SIG-M5 (cell line): ENCODE measurements at places on chromosomes 3 and 15.

- no peak for DNase-seq
Observed at GRCh38 chr3:127674101-127674721, 1.5 kb downstream of the ABTB1 start.

GRCh38 chr3:99666201-99666600 is 27.8 kb downstream of the COL8A1 start:
- DNase-seq, result no peak

- no peak for DNase-seq
Observed at GRCh38 chr3:16904423-16905417, 20.0 kb downstream of the PLCL2 start.

DNA sequence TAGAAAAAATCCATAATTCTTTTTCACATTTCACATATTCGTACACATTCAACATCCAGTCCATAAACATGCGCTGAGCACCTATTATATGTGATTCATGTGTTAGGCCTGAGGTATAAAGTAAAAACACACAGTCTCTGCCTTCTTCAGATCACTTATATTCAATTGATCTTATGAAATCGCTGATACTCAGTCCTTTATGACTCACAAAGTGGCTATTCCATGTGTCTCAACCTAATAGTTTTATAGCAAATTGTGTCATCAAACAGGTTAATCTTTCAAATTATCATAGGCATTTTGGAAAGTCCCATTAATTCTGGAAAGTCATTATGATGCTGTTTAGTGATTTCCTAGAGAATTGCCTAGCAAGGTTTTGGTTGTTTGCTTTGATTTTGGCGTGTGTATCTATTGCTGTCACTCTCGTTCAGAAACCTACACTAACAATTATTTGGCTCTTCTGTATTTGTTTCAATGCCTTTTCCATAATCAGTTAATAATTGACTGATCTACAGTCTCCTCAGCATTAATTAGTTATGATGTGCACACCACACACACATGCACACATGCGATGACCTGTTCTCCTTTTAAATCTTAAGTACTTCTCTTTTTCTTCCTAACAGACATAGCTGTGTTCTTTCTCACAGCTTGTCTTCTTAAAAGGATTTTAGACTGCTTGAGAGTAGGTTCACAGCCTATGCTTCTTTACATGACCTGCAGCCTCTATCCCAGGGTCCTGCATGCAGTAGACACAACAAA is 353.1 kb downstream of the MECOM start:
- no peak for DNase-seq

GRCh38 chr3:35970793-35971192 is 331.5 kb downstream of the ARPP21 start:
- no peak for DNase-seq

DNA sequence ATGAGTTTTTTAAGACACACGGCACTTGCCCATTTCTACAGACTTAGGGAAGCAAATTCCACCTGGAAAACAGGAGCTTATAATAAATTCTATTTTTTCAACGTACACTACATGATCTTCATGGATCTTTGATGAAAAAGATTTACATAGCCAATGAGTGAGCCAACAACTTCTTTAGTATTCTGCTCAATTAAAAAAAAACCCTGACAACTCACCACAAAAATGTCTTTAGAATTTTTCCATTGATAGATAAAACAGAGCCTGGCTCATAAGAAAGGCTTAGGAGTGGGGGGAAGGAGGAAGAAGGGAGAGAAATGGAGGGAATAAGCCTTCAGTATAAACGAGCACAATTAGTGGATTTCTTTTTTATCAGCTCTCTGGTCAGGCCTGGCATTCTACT is 126.7 kb downstream of the ATP10A start:
- DNase-seq, result no peak

DNA sequence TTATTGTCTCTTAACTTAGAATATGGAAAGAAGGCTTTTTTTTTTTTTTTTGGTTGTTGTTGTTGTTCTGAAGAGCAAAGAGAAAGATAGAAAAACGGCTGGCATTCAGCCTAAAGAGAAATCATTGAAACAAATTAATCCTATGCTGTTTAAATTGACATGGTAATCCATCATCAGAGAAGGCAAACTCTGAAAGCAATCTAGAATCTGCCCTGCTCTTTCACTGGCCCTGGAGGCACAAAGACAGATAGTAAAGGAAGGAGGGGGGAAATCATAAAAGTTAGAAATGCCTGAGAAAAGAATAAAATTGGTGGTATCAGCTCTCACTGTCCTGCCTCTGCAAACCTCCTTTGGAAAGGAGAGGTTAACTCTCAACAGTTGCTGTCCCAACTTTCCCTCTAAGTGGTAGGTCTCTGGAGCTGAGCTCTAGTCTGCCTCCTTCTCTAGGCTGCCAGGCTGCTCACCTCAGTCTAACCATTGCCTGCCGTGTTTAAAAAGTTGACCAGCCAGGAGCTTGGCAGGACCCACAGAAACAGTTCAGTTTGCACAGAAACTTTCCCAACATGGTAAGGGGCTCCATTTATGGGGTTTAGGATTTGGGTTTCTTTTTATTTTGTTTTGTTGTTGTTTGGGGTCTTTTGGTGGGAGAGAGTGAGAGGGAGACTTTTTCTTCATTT is 13.4 kb upstream of the NR2F2 start:
- no peak for DNase-seq

- DNase-seq, result no peak
Observed at GRCh38 chr15:31476866-31477265, 150.2 kb downstream of the KLF13 start.

GRCh38 chr15:27201425-27201824 is 230.4 kb downstream of the GABRG3 start:
- DNase-seq, result no peak

DNA sequence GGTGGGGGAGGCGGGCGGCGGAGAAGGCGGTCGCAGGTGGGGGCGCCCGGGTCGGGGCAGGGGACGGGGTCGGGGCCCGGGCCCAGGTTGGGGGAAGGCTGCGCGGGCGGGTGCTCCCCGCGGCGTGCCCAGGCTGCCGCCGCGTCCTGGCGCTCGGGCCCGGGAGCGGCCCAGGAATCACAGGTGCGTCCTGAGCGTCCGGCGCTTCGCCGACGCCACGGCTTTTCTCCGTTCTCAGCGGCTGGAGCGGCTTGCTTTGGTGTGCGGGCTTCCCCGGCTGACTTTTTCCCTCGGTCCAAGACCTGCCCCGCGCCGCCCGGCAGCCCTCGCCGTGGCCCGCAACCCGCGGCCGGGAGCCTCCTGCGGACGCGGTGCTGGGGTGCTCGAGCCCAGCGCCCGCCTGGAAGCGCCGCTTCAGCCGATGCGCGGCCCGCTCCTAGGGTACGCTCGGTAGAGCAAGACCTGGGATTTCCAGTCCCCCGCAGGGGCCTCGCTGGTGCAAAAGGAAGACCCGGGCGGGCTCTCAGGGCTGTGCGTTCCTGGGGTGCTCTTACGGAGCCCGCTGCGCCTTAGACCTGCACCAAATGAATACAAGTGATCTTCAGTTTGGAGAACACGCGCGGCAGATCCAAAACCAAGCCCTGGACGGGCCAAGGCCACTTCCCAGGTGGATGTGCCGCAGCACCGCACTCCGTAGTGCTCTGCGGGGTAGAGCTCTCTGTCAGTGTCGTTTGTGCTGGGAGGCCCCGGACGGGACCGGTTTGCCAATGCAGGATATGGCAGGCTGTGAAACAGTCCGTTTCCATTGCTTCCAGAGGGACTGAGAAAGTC is 639 bp downstream of the NIPA1 start:
- no peak for DNase-seq

- no peak for DNase-seq
Observed at GRCh38 chr3:111812701-111813100, 46.4 kb upstream of the PHLDB2 start.

DNA sequence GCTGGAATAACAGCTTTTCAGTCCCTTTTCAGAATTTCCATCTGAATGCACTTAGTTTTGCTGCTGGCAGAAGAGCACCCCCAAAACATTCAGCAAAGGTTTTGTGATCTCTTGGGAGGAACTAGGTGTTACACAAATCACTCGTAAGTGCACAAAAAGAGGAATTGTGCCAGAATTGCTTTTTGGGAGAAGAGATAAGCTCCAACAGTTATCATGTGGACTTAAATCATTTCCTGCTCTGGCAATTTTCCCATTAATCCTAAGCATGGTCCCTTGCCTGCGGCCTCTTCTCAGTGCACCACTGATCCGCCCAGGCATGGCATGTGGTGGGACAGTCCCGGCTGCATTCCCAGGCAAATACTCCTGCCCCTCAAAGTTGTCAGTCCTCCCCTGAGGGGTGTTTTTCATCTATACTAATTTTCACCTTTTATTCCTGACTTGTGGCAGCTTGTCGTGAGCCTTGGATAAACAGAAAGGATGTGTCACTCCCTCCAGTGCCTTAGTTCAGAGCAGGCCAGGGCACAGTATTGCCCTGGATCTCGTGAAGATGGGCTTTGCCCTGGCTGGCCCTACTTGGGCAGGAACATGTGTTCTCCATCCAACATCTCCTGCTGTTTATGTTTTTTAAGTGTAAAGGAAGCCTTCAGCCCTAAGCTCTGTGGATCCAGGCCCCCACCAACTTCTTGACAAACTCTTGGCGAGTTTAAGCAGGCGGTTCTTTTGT is 44.6 kb upstream of the VILL start:
- no peak for DNase-seq

DNA sequence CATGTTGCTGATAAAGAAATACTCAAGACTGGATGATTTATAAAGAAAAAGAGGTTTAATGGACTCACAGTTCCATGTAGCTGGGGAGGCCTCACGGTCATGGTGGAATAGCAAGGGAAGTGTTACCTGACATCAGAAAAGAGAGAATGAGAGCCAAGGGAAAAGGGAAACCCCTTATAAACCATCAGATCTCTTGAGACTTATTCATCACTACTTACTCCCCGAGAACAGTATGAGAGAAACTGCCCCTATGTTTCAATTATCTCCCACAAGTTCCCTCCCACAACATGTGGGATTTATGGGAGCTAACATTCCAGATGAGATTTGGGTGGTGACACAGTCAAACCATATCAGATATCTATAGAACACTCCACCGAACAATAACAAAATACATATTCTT is 904.6 kb downstream of the PDCD6IP start:
- no peak for DNase-seq

DNA sequence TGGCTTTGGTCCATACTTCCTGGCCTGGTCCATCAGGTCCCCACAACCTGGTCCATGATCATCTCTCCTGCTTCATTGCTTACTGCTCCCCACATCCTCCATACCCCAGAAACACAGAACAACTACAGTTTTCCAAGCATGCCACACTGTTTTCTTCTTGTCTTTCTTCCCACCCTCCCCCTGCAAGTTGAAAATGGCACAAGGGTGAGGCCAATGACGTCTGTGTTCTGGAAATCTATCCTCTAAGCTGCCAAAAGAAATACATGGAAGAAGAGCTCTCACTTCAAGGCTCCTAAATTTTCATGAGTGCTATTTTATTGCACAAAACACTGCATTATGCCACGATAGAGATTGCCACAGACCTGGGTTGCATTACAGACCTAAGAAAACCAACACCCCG is 404.4 kb downstream of the VPS13C start:
- DNase-seq, result no peak

DNA sequence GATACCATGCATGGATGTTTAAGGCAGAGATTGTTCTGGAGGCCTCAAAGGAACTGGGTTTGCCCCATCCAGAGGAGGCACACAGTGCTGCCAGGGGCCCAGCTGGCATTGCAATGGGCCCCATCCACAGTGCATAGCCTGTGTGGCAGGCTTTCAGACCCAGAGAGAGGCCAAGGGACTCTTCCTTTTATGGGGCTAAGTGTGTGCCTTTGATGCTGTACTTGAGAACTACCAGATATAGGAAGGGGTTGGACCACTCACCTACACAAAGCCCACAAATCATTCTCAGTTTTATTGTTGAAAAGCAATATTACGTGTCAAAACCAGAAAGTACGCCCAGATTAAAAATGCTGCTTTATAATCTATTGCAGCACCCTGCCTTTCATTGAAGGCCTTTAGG is 134.9 kb downstream of the EPHB1 start:
- no peak for DNase-seq

DNA sequence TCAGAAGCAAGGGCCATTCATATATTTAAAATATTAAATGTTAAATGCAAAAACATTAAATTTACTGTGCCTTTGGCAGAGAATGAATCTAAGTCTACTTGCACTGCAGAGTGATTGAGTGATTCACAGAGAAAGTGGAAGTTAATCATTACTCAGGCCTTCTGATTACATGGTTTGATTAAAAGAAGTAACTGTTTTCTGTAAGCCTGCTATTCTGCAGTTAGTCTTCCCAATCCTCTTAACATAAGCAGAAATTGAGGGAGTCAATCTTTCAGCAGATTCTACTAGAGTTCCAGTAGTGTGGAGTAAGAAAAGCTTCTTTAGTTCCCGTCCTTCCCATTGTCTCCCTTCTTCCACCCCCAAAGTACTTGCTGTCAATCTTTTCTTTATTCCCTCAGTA is 1.5 kb downstream of the NLGN1 start:
- DNase-seq, result no peak

DNA sequence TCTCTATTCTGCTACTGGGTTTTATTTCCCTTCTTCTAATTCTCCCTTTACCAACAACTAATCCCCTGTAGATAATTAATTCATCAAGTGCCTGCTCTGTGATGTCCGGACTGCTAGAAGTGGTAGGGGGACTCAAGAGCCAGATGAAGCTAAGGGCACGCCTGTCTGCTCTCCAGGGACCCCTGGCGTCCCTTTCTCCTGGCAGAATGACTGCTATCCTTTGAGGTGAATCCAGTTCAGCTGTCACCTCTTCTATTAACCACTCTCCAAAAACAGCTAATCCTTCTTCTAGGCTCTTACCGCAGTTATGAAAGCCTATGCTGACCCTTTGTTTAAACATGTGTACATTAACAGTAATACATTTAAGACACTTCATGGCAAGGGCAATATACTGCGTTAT is 1.4 kb upstream of the CHRNA7 start:
- no peak for DNase-seq

DNA sequence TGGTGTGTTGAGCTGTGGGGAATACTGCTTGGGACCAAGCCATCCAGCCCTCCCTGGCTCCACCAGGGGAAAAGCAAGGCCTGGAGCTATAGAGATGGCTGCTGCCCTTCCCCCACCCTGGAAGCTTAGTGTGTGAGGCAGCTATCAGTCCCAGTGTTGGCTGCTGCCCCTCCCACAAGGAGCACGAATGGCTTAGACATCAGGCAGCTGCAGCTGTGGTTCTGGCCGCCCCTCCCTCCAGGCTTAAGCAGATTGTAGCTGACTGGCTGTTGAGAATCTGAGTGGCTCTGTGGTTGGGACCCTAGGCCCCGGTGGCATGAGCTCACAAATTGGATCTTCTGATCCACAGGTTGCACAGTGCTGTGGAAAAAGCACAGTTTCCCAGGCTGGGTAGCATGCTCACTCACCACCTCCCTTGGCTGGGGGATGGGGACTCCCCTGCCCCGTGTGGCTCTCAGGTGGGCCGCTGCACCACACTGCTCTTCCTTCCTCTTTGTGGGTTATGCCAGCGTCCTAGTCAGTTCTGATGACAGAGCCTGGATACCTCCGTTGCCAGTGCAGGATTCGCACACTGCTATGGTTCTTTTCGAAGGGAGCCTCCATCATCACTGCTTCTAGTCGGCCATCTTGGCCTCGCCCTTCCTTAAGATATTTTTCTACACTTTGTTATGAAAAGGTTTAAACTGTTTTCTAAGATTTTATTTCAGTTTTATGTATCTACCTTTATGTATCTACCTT is 21.2 kb upstream of the SUCNR1 start:
- DNase-seq, result no peak
